ENCODE measurements at places on chromosomes 3 and 15.

GRCh38 chr3:163863146-163863545, 1215.2 kb downstream of the SI start:
- no peak for DNase-seq

DNA sequence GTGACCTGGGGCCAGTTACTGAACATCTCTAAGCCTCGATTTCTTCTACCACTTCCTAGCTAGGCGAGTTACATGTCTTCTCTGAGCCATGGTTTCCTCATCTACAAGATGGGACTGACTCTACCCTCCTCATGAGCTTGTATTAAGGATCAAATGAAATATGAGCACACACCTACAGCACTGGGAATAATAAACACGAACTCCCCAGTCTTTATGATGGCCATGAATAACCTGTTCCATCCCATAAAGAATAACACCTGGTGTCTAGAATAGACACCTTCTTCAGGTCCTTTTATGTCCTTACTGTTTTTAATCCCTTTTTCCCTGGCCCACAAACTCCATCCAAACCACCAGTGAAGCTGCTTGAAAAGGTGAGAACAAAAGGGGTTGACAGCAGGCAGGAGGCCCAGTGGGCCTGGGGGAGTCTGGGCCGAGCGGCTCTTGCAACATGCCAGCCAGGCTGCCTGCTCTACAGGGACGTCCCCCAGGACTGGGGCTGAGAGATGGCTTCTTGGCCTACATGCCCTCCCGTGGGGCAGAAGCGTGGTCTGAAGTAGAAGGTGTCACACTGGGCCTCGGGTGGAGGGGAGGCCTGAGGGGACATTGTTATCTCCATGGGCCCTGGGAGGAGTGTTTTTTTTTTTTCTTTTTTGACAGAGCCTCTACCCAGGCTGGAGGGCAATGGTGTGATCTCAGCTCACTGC, 178.2 kb downstream of the RAB11A start:
- no peak for DNase-seq

DNA sequence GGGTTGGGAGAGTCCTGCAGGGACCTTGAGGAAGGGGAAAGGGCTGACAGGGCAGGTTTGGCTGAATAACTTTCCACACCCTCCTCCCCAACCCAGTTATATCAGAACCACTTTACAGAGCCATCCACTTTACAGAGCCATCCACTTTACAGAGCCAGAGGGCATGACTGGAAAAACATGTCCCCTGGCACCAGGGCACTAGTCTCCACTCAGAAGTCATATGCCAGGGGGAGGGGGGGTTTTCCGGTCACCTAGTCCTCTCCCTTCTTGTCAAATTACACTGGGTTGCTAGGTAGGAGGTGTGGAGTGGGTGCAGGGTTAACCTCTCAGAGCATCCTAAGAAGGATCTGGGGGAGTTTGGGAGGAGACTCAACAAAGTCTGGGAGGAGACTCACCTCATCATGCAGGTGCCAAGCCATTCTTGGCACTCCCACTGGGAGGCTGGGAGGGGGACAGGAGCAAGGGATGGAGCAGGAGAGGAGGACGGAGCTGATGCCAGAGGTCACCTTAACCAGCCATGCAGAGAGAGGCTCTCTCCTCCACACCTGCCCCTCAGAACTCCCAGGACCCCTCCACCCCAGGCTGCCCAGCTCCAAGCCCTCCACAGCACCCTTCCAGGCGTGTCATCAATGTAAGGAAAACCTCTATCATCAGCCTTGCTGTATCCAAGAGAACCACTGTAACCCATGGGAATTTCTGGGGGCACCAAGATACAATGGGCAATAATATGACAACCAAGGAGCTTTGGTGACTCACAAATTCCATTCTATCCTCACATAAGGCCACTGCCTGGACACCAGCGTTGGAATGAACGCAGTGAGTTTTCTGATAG, 1.7 kb downstream of the LRRC2 start:
- no peak for DNase-seq

- DNase-seq: no peak
Observed at GRCh38 chr3:113038328-113038727, 47.5 kb downstream of the GTPBP8 start.

DNA sequence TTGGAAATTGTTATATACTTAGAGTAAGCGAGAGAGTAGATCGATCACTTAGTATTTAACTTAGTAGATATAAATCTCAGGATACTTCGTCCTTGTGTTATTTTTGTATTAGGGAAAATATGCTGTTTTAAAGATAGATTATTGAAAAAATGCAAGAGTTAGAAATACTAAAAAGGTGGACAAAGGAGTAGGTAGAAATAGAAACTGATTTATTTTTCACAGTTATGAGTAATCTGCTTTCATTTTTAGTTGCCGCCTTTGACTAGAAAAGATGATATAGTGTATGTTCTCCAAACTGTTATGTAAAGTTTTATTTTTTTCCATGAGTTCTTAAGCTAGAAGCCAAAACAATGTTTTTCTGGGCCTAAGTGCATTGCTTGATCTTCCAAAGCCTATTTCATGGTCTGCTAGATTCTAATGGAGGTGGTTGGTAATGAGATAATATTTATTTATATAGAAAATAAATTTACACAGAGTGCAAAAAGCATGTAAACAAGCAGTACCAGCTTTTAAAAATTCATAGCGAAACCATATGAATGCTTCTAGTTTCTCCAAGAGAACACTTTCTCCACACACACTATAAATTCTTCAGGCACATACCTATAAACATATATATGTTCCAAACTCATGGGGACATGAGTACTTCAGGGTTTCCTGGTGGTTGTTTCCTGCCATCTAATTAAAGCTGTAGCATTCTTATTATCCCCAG, 61.1 kb downstream of the DIPK2A start:
- DNase-seq: no peak

DNA sequence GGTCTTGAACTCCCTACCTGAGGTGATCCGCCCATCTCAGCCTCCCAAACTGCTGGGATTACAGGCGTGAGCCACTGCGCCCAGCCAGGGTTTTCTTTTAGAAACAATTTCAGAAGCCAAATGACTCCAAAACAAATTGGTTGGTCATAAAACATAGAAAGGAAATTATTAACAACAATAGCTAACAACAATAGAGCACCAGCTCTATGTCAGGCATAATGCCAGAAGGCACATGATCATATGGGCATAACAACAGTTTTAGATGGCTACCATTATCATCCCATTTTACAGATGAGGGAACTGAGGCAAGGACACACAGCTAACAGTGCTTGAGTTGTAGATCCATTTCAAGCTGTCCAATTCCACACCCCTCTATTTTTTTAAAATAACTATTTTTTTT, 22.2 kb upstream of the RAF1 start:
- no peak for DNase-seq

DNA sequence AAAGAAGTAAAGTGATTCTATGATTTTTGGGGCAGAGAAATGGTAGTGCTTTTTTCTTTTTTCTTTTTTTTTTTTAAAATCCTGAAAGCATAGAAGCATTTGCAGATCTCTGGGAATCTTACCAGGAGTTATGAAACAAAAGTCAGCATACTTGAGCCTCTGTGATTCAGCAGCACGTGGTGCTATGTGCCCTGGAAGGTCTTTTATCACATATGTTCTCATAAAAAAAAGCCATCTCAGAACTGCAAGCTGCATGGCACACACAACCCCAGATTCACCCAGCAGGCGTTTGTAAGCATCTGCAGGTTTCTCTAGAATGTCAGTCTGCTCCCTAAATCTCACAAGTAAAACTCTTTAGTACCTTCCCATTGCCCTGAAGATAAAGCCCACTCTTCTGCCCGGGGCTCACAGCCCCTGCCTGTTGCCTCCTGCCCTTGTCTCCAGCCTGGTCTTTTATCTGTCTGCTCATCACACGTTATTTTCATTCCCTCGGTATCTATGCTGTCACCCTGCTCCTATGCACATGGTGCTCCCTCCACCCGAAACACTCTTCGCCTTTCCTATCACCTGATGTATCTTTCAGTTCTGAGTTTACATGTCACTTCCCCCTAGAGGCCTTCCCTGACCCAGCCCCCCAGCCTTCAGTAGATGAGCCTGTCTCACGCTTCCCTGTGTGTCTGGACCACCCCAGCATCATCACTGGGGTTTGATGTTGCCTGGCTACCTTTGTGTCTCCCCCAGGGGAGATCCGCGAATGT, 72.4 kb downstream of the CHDH start:
- DNase-seq: no peak

DNA sequence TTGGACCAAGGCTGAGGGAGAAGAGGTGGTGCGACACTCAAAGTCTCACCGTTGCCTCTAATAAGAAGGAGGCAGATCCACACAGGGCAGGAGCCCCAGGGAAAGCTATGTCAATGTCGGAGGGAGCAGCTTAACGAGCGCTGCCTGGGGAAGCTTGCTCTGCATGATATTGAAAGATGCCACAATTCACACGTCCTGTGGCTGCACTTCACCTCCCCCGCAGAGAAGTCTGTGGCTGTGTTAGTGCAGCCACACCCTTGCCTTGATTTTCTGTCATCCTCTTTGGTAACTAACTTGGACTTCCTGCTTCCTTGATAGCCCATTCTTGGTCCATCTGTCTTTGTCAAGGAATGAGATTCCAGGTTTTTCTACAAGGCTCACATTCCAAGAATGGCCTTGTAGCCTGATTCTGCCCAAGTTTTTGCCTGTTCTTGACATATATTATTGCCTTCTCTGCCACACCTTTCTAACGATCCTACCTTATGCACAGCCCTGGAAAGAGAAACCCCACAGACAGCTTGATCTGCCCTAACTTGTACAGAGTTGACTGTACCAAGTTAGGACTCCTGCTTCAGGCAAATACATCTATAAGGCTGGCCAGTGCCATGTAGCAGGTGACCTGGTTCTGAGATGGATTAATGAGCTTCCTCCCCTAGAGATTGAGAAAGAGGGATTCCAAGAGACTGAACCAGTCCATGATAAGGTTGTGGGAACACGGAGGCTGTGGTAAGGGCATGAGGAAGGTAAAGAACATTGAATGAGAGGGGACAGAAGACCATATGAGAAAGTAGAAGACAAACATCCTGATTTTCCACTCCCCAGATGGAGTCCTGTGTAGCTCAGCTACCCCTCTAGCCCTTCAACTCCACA, 153.0 kb upstream of the WNT5A start:
- DNase-seq: no peak

GRCh38 chr3:113498221-113499005, 16.5 kb downstream of the SPICE1 start:
- DNase-seq: no peak

- DNase-seq: no peak
Observed at GRCh38 chr15:83205725-83206324, 1.8 kb downstream of the HDGFL3 start.

GRCh38 chr3:32946973-32947788, 4.3 kb upstream of the CCR4 start:
- DNase-seq: no peak

DNA sequence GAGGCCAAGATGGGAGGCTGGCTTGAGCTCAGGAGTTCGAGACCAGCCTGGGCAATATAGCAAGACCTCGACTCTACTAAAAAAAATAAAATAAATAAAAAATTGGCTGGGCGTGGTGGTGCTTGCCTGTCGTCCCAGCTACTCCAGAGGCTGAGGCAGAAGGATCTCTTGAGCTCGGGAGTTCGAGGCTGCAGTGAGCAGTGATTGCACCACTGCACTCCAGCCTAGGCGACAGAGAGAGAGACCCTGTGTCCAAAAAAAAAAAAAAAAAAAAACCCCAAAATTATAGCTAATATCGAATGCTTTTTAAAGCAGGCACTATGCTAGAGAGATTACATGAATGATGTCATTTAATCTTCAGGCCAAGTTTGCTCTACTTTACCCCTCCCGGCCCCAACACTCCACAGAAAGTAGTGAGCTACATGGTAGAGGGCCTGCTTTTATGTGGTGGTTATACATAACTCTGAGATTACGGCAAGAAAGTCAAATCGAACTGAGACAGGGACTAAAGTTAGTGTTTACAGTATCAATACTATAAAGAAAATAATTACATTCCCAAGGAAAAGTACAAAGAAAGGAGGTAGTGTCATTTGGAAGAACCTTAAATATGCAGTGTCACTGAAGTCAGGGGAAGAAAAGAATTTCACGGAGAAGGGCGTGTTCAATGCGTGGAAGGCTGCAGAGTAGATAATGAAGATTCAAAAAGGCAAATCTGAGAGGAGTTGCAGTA, 1.1 kb downstream of the ADPGK start:
- DNase-seq: no peak

GRCh38 chr3:40262331-40262730, 47.2 kb upstream of the EIF1B start:
- no peak for DNase-seq

DNA sequence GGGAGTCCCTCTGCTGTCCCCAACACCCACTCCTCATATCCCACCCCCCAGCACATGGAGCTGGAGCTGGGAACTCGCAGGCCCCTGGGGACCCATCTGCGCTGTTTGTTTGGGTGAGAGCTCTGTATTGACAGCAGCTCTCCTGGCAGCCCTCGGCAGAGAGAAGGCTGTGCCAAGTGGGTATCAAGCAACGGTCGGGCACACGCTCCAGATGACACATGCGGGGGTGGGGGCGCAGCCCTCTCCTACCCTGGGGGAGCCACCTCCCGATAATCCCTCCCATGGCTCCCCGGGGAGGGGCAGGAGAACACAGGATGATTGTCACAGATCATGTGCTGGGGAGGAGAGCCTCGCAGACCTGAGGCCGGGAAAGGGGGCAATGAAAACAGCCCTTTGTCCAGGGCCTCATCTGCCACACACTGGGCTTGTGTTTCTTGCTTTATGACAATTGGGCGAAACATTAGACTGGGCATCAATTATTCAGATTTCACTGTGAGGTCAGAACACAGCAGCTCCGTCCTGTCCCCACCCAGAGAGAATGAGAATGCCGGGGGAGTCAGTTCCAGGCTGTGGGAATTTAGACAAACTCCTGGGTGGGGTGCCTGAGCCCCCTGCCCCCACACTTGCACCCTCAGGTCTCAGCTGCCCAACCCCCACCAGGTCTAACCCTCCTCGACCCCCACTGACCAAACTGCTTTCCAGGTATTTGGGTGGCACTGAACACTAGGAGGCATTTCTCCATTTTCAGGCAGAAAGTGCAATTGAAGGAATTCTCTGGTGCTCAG, 46.4 kb upstream of the KLF13 start:
- DNase-seq: no peak

DNA sequence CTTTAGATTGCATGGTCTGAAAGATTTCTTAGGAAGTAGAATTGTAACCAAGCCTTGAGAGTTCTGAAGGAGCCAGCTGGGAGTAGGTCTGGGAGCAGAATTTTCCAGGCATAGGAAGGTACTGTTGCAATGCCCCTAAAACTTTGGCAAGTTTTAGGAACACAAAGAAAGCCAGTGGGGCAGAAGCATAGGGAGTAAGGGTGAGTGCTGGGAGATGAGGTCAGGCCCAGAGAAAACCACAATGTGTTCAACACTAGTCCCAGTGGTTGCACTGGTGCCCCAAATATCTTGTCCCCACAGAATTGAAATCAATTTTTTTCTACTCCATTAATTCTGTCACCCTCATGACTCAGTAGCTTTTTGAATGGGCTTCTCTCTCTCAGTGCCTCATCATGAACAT, 120.7 kb upstream of the GALNT15 start:
- DNase-seq: no peak

- DNase-seq: no peak
Observed at GRCh38 chr15:25090073-25090733, 135.4 kb downstream of the SNRPN start.

DNA sequence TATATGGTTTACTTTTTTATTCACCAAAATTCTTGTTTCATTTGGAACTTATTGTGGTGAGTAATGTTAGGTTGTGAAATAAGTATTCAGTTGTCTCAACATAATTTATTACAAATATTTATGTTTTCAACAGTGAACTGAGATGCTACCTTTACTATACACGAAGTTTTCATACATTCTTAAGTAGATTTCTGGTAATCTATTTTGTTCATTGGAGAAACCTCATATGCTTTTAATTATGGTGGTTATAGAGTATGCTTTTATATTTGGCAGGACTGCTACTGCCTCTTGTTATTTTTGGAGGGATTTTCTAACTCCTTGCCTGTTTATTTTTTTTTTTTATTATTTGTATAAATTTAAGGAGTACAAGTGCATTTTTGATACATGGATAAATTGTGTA, 253.1 kb downstream of the NLGN1 start:
- no peak for DNase-seq
